Lower lobe of right lung (tissue), 2 donors: ENCODE measurements at places on chromosomes 1 and 21. TPM values are rescaled to one million over a fixed set of nuclear protein-coding genes. Genes with fewer than 3 reads are reported as not detected.

GRCh38 chr1:13538832-13539231 lies 25.0 kb upstream of the LRRC38 start:
- H3K4me1 ChIP-seq: no peaks in the 10 kb centered on the region
- no peak for DNase-seq
- H3K4me3 ChIP-seq: no peak overlapping the region
- no peaks in the 10 kb centered on the region for H3K27me3 ChIP-seq
- no peak overlapping the region for H3K27ac ChIP-seq

GRCh38 chr1:62306065-62306464 lies 13.2 kb downstream of the KANK4 start:
- H3K27ac ChIP-seq: no peak overlapping the region
- no peaks in the 10 kb centered on the region for H3K27me3 ChIP-seq
- H3K4me3 ChIP-seq: no peak overlapping the region
- no peak for DNase-seq
- no peaks in the 10 kb centered on the region for H3K36me3 ChIP-seq

DNA sequence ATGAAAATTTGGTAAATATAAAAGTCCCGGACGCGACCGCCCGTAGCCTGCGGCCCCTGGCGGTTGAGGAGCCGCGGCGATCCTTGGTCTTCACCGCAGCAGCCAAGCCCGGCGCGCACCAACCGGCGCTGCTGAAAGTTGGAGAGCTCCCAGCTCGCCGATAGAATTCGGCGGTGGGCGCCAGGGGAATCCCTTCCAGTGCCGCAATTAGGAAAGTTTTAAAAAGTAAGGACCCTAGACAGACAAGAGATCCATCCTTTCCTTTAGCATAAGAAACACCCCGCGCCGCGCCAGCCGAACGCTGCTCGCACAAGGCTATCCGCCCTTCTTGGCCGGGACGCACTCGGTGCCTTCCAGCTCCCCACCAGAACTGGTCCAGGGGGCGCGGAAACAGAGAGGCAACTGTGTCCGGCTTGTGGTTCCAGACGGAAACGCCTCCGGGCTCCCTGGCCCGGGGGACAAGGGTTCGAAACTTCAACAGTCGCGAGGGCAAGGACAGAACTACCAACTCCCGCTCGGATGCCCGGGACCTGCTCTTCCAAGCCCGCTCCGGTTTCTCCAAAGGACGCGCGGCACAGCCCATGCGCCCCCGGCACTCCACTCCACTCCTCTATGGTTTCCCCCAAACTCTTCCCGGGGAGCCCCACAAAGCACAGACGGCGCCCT lies 1.7 kb downstream of the FAM78B start:
- no peaks in the 10 kb centered on the region for H3K36me3 ChIP-seq
- H3K27me3 ChIP-seq: peaks cover 14% of the 10 kb centered on the region
- peak; percentile 51 for DNase-seq
- H3K4me1 ChIP-seq: peaks cover 24% of the 10 kb centered on the region
- H3K4me3 ChIP-seq: peak overlapping the region; percentile 65

PLA2G4A gene
- total RNA-seq: 10.1 TPM

GRCh38 chr21:44534688-44535087 lies 5.3 kb downstream of the KRTAP10-1 start:
- no peaks in the 10 kb centered on the region for H3K36me3 ChIP-seq
- H3K27me3 ChIP-seq: peaks cover 5% of the 10 kb centered on the region
- no peak for DNase-seq
- H3K4me3 ChIP-seq: no peak overlapping the region
- H3K4me1 ChIP-seq: no peaks in the 10 kb centered on the region
- no peak overlapping the region for H3K27ac ChIP-seq

TYW3 gene
- total RNA-seq: 21.6 TPM

DNA sequence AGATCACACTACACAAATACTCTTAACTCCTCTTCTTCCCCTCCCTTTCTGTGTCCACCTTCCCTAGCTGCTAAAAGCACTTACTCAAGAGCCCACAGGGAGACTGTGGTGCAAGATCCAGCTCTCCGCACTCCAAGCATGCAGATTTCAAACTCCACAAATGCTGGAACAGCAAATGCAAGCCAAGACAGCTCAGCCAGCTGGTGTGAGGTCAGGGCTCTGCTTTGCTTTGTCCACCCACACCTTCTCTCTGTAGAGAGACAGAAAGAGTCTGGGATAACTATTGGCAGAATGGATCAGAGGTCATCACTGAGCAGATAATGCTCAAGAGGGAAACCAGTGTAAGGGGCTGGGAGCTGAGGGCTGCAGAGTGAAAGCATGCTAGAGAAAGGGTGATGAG lies 45.2 kb upstream of the DPT start:
- no peaks in the 10 kb centered on the region for H3K27me3 ChIP-seq
- no peaks in the 10 kb centered on the region for H3K4me1 ChIP-seq

RHOU gene
- 22.9 TPM for total RNA-seq

DNA sequence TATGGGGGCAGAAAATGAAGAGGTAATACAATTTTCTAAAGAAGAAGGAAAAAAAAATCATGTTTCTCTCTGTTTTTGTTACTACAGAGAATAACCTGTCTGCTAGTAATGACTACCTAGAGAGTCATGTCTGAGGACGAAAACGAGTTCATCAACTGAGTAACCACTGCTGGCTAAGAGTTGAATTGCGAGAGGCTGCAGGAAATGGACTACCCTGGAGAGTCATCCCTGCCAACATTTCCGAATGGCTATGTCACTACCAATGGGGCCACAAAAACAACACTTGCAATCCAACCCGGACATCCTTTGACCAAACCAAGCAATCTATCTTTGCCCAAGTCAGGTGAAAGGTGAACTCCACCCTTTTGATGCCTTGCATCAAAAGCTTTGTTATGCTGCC lies 120.6 kb downstream of the FCRL5 start:
- no peak overlapping the region for H3K27ac ChIP-seq

ANGPTL3 gene
- not detected for total RNA-seq

GRCh38 chr1:60059468-60059867 lies 14.1 kb downstream of the C1orf87 start:
- no peak overlapping the region for H3K4me3 ChIP-seq
- no peaks in the 10 kb centered on the region for H3K36me3 ChIP-seq
- H3K4me1 ChIP-seq: no peaks in the 10 kb centered on the region
- H3K27me3 ChIP-seq: no peaks in the 10 kb centered on the region
- DNase-seq: no peak
- no peak overlapping the region for H3K27ac ChIP-seq

DNA sequence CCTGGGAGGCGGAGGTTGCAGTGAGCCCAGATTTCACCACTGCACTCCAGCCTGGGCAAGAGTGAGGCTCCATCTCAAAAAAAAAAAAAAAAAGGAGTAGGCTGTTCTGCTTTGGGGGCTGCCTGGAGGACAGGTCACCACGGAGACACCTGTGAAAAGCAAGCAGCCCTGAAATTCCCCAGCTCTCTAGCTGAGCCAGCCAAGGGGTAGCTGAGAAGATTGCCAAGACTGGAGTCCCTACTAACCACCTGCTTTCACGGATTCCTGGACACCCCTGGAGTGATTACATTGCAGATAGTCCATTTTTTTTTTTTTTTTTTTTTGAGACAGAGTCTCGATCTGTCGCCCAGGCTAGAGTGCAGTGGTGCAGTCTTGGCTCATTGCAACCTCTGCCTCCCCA lies 12.5 kb downstream of the GPX7 start:
- no peaks in the 10 kb centered on the region for H3K4me1 ChIP-seq
- no peak overlapping the region for H3K27ac ChIP-seq
- H3K36me3 ChIP-seq: no peaks in the 10 kb centered on the region
- no peak for DNase-seq
- no peaks in the 10 kb centered on the region for H3K27me3 ChIP-seq
- no peak overlapping the region for H3K4me3 ChIP-seq

DNA sequence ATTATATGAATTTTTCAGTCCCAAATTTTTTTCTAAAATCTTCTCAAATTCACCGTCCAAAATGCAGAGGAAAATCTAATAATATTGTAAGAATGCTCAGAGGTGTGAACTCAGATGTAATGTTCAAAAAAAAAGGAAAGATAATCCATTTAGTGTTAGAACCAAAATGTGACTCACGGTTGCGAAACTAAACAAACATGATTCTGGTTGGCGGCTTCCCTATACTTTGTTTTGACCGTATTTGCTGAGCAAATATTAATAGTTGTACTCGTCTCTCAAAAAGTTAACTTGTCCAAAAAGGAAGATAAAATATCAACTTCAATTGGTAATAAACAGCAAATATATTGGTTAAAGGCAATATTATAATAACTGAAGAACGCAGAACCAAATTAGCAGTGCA lies 34.4 kb downstream of the ZSWIM5 start:
- no peak for DNase-seq
- H3K27me3 ChIP-seq: no peaks in the 10 kb centered on the region
- H3K4me3 ChIP-seq: no peak overlapping the region
- peaks cover 8% of the 10 kb centered on the region for H3K4me1 ChIP-seq

DNA sequence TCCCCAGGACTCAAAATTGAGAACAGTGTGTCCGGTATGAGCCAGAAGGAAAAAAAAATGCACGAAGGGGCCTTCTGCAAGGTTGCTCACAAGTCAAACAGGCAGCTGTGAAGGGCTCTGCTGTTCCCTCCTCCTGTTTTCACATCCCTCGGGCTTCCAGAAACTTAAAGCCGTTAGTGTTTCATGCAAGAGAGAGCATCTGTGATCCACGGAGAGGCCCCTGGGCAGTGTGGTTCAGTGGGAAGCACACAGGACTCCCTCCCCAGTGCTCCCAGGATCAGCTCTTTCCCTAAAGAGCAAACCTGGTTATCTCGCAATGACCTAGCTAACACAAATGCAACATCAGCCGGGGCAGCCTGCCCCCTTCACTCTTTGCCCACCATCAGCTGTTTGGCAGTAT lies 2.9 kb upstream of the MATN1 start:
- H3K27me3 ChIP-seq: no peaks in the 10 kb centered on the region
- no peak overlapping the region for H3K4me3 ChIP-seq
- H3K4me1 ChIP-seq: peaks cover 3% of the 10 kb centered on the region
- H3K27ac ChIP-seq: no peak overlapping the region

DNA sequence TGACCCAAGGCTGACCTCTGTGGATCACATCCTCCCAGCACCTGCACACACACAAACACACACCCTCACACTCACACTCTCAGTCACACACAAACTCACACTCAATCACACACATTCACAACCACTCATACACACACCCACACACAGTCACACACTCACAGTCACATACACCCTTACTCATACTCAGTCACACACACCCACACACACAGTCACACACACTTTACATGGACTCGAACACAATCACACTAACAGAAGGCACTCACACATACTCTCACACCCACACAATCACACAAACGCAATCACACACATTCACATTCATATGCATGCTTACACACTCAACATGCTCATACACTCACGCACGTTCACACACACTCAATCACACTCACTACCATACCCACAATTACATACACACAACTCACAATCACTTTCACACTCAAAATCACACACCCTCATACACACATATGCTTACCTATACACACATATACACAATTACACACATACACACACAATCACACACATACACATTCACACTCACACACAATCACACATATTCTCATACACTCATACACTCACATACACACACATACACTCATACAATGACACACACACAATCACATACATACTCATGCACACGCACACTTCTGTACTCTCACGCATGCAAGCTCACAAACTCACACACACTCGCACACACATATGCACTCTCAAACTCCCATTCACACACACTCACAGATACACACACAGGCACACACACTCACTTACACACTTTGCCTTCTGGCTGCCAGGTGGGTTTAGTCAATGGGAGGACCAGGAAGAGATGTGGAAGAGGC lies 6.1 kb downstream of the MEGF6 start:
- no peaks in the 10 kb centered on the region for H3K36me3 ChIP-seq

DNA sequence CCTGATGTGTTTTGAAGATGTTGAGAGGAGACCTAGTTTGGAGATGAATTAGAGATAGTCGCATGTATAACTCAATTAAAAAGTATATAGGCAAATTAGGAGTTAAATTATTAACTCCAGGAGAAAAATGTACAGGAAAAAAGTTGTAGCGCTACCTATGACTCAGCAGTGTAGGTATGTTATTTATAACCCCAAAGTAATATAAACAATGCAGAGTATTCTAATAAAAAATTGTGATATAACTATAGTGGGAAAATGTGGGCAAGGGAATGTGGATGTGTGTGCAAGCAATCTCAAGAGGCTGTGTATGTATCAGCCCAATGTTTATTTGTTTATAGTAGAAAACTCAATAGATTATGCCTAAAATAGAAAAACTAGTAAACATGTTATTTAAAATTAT lies 144.5 kb downstream of the BRINP2 start:
- no peak overlapping the region for H3K27ac ChIP-seq
- no peaks in the 10 kb centered on the region for H3K36me3 ChIP-seq
- no peak for DNase-seq
- H3K4me1 ChIP-seq: no peaks in the 10 kb centered on the region
- H3K4me3 ChIP-seq: no peak overlapping the region
- H3K27me3 ChIP-seq: no peaks in the 10 kb centered on the region

- DNase-seq: no peak
- H3K36me3 ChIP-seq: no peaks in the 10 kb centered on the region
- H3K27me3 ChIP-seq: no peaks in the 10 kb centered on the region
- H3K4me3 ChIP-seq: no peak overlapping the region
Observed at GRCh38 chr1:233714631-233715217, 100.8 kb downstream of the KCNK1 start.

LENEP gene
- total RNA-seq: not detected

DNA sequence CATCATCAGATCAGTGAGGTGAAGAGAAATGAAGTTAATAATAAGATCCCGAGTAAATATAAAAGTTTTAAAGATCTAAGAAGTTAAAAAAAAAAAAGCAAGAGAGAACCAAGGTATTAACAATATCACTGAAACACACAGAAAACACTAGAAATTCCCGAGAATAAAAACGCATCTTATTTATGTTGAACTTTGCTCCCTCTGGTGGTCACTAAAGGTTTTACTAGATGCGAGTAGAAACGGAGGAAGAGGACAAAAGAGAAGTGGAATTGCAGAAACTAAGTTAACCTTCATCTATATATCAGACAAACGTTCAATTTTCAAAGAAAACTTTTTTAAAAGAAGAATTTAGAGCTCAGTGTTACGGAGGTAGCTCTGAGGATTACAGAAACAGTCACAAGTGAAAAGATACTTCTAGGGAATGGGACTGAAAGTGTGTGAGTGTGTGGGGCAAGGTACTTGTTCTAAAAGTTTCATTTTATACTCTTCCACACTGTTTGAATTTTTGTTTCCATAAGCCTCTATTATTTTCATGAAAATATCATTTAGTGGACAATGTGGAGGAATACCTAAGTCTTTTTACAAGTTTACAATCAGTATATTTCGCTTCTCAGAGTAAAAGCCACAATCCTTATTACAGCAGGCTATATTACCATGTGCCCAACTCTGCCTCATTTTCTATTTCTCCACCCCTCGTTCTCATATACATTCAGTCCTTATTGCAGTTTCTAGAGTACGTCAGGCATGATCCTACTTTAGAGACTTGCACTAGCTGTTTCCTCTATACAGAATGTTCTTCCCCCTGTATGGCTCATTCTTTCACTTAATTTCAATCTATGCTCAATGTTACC lies 19.7 kb downstream of the ACBD6 start:
- peaks cover 6% of the 10 kb centered on the region for H3K4me1 ChIP-seq
- no peak overlapping the region for H3K27ac ChIP-seq
- H3K4me3 ChIP-seq: no peak overlapping the region
- peaks cover 32% of the 10 kb centered on the region for H3K36me3 ChIP-seq
